Right renal pelvis (tissue), 4 donors: ENCODE measurements at places on chromosomes 7 and 10. TPM values are rescaled to one million over a fixed set of nuclear protein-coding genes. Genes with fewer than 3 reads are reported as not detected.

The TMEM225B gene
- 2.3 TPM for polyA plus RNA-seq

The BUD31 gene
- 114 TPM for polyA plus RNA-seq

The TUBGCP2 gene
- 64.0 TPM for polyA plus RNA-seq

The SPAM1 gene
- not detected for polyA plus RNA-seq

The COL28A1 gene
- 11.7 TPM for polyA plus RNA-seq

The SRRT gene
- 154 TPM for polyA plus RNA-seq

The KDM7A gene
- polyA plus RNA-seq: 11.7 TPM

The LZTS2 gene
- polyA plus RNA-seq: 54.3 TPM

The TCAF2 gene
- polyA plus RNA-seq: 2.9 TPM

The HMX2 gene
- polyA plus RNA-seq: 2.9 TPM

GRCh38 chr7:134945691-134946090, 40.6 kb upstream of the AGBL3 start:
- DNase-seq: no peak

GRCh38 chr10:93346694-93347093, 135.4 kb downstream of the MYOF start:
- DNase-seq: no peak

DNA sequence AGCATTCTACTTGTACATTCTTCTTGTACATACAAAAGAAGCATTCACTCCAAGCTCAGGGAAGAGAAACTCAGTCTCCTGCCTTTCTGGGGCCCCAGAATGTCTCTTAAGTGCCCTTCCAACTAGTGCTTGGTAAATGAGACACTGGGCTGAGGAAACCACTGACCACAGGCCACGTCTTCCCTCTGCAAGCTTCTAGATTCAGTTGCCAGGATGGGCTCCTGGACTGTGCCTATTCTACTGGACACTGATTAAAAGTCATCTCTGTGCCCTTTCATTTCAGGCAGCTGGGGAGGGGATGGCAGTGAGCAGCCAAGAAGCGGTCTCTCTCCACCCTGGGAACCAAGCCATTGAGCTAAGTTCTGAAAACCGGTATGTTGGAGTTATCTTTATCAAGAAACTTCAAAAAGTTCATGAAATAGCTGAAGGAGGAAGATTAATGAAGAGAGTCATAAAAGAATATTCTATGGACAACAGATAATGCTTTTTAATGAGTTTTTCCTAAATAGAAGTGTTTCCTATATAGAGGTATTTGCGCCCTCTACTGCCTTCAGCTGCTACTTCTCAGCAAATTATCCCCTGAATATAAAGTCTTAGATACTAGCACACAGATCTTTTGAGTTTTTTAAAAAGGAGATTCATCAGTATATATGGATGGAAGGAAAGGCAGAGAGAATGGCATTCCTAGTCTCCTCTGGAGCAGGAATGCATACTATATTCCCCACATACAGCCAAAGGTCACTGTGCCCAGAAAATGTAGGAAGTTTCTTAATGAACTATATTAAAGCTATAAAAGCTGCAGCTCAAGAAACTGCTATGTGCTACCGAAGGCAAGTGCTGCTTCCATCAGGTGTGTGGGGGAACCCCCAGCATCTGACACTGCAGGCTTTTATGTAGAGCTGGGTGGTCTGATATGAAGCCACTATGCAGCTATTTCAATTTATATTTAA, 8.4 kb upstream of the IFIT1B start:
- no peak for DNase-seq

GRCh38 chr7:90187507-90188050, 24.0 kb upstream of the STEAP2 start:
- DNase-seq: no peak

GRCh38 chr7:45717537-45718235, 143.5 kb downstream of the ADCY1 start:
- no peak for DNase-seq

DNA sequence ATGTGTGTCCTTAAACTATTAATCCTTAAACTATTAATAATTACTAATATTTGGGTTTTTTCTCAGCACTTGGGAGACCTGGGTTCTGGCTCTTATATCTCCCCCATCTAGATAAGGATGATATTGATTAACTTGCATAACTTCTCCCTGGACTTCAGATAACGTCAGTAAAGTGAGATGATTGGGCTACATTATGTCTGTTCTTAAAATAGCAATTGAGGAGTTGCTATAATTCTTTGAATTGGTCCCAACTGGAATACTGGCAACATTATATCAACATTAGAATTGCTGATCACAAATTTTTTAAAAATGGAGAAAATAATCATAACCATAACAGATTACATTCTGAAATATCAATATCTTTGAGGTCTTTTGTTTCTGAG, 1.9 kb downstream of the APBB1IP start:
- DNase-seq: no peak

DNA sequence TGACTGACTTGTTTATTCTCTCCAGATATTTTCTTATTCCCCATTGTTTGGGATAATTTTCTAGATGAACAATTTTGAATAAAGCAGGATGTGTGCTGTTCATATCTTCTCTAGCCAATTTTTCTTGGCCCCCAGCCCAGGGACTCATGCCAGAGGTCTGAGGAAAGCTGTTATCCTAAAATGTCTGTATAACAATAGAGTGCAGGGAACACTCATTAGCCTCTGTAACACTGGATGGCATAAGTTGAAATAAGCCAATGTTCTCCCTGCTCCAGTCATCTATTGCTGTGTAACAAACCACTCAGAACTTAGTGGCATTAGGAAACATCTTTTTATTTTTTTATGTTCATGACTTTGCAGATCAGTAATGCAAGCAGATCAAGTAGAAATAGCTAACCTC, 121.7 kb upstream of the TRIM24 start:
- DNase-seq: no peak

DNA sequence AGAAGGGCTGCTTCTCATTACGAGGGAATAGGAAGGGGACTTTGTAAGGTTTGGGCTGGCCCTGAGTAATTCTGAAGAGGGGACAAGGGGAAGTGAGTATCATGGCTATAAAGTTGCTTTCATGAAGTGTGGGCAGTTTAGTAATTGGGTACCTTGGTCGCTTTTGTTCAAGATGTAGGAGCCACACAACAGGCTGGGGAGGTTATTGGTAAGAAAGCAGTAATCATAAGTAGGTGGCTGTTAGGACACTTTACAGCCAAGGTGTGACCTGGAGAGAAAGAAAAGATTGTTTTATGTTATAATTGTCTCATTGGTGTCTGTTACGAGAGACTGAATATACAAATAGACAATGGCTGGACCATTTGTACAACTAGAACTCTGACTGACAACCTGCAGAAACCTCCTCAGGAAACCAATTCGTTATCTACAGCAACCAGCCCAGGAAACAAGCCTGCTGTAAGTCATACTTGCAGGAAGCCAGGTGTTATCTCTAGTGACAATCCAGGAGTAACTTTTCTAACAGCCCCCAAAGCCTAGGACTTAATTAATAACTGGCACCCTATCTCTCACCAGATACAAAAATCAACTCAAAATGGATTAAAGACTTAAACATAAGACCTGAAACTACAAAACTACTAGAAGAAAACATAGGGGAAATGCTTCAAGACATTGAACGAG, 5.0 kb upstream of the CCM2 start:
- no peak for DNase-seq

DNA sequence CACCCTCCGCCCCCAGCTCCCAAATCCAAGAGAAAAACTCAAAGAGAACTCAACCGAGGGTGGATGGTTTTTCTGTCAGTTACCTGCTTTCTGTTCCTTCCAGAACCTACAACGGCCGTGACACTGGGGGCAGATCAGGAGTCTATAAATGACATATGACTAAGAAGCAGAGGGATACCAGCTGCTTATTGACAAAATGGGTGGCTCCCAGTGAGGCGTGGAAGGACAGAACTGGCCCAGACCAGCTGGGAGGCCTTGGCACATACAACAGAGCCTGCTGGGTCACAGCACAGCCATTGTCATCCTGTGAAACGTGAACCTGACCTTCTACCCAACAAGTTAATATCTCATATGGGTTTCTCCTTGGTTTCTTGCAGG, 84.3 kb upstream of the ADRB1 start:
- DNase-seq: no peak

- no peak for DNase-seq
Measured at GRCh38 chr10:23512355-23513058, 73.6 kb downstream of the OTUD1 start.

- DNase-seq: no peak
Measured at GRCh38 chr7:91674470-91674869, 206.0 kb downstream of the MTERF1 start.

GRCh38 chr10:36493516-36493880, 631.9 kb upstream of the ANKRD30A start:
- no peak for DNase-seq

DNA sequence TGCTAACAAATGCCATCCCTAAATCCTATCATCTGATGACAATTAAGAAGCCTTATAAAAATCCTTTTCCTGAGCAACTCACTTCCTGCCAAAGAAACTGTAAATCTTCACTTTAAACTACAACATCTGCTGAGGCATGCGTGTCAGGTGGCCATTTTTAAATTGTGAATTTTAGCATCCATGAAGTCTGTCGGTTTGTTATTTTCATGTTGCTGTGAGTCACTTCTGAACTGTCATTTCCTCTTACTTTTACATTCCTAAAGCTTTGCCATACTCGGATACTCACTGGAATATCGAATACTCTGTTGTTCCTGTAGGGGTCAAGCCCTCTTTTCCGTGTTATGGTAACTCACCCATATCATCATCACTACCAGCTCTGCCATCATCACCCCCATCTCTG, 34.3 kb upstream of the TMEM26 start:
- no peak for DNase-seq

DNA sequence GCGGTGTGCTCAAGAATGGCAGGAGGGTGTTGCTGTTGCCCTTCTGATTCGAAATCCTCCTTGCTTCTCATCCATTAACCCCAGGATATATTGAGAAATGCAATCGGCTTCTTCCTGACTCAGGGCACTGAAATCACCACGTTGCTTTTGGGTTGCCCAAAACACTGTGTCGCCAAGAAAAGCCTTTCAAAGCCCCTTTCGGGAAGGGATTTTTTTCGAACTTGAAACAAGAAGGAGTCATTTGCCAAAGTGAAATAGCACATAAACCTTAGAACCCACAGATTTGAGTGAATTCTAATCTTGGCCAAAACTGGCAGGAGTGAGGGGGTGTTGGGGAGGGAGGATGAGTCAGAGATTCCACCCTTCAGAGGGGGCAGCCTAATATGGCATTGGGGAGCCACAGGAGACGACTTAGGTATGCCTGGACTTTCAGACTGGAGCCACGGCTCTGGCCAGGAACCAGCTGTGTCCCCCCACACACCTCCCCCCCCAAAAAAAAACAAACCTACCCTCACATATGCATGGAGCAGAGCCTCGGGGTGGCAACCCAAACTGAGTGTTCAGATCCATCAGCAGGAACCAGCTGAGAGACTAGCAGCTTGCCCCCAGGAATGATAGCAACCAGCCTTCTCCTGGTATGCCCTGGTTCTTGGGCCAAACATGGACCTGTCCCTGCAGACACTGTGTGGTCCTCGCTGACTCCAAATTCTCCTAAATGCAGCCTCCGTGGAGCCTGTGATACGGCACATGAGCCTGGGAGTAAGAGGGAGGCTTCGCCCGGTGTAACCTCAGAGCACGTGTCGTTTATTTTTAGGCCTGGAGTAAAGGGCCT, 138.4 kb downstream of the FGFR2 start:
- no peak for DNase-seq

- no peak for DNase-seq
Measured at GRCh38 chr10:86372784-86373239, 6.2 kb upstream of the GRID1 start.

GRCh38 chr7:80876894-80877414, 41.9 kb downstream of the SEMA3C start:
- DNase-seq: no peak

GRCh38 chr7:13850185-13850752, 139.2 kb downstream of the ETV1 start:
- no peak for DNase-seq

DNA sequence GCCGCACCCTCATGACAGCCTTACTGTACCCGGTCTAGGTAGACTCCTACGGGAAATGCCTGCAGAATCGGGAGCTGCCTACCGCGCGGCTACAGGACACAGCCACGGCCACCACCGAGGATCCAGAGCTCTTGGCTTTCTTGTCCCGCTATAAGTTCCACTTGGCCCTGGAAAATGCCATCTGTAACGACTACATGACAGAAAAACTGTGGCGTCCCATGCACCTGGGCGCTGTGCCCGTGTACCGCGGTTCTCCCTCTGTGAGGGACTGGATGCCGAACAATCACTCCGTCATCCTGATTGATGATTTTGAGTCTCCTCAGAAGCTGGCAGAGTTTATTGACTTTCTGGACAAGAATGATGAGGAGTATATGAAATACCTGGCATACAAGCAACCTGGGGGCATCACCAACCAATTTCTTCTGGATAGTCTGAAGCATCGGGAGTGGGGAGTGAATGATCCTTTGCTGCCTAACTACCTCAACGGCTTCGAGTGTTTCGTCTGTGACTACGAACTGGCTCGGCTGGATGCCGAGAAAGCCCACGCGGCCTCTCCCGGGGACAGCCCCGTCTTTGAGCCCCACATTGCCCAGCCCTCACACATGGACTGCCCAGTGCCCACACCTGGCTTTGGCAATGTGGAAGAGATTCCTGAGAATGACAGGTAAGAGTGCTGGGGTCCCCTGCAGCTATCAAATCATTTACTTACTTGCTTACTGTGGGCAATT, 8.5 kb upstream of the CHCHD1 start:
- no peak for DNase-seq

- no peak for DNase-seq
Measured at GRCh38 chr10:12389154-12389734, 39.9 kb downstream of the CAMK1D start.

- no peak for DNase-seq
Measured at GRCh38 chr10:47379445-47379785, 4.7 kb downstream of the ZNF488 start.

GRCh38 chr10:19848226-19848985, 32.2 kb downstream of the PLXDC2 start:
- no peak for DNase-seq

- DNase-seq: no peak
Measured at GRCh38 chr7:142805350-142806021, 34.7 kb downstream of the PRSS2 start.

GRCh38 chr7:24733414-24734060, 23.7 kb downstream of the GSDME start:
- no peak for DNase-seq

DNA sequence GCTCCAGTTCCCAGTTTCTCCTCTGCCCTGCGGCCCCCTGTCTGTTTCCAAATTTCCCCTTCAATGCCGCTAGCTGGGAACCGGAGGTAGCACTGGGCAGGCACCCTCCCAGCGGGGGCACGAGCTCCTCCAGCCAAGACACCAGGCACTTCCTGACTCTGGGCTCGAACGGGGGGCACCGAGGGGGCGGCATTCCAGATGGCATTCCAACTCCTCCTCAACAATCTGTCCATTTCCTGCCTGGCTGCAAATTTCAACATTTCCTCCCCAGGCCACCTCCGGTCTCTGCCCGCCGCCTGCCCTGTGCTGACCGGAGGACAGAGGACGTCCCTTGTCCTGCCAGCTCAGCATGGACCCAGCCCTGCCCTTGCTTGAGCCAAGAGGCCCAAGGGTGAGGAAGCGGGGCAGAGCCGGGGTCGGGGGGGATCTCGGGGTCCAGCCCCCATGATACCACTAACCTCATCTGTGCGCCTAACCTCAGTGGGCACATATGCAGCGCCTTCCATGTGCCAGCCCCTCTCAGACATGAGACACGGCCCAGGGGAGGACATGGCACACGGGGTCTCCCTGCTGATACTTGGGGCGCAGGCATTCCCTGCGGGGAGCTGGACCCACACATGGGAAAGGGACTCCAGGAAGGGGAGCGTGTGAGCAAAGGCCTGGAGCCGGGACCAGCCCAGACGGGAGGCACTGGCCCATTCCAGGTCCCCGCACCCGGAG, 58.0 kb downstream of the PDGFA start:
- DNase-seq: no peak

- DNase-seq: no peak
Measured at GRCh38 chr10:14749070-14749809, 25.5 kb downstream of the FAM107B start.
